ENCODE measurements at places on chromosomes 2 and 18.

GRCh38 chr2:77566582-77566981 is 44.4 kb upstream of the LRRTM4 start:
- no peak for DNase-seq

- DNase-seq = no peak
Observed at GRCh38 chr18:11989966-11990380, 8.7 kb downstream of the IMPA2 start.

DNA sequence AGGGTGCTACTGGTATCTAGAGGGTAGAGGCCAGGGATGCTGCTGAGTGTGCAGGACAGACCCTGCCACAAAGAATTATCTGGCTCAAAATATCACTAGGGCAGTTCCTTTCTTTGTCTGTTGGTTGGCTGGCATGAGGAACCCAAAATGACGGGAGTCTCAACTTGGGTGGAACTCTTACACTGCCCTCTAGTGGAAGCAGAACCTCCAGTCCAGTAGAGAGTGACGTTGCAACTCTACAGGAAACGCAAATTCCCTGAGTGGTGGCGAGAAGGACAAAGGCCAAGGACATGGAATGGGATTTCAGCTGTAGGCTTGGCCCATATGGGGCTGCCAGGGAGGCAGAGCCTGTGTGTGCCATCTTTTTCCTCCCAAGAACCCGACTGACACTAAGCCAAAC is 47.1 kb downstream of the COPS8 start:
- no peak for DNase-seq

DNA sequence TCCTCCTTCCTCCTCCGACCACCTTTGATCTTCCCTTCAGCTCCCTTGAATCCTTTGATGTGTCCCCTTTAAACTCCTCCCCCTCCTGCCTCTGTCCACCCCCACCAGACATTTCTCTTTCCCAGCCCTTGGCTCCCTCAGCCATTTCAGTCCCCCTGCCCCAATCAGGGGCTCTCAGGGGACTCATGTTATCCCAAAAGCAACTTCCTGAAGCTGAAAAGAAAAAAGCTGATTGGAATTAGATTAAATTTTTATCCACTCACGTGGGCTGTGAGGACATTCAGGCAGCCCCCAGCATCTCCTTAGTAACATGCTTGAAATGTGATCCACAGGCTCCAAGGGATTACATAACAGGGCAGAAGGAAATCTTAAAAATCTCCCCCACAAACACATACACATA is 81.3 kb downstream of the NEURL3 start:
- no peak for DNase-seq

GRCh38 chr2:208713066-208713745 is 306.6 kb downstream of the PTH2R start:
- DNase-seq = no peak

GRCh38 chr2:200219309-200220113 is 87.0 kb upstream of the SPATS2L start:
- DNase-seq = no peak

DNA sequence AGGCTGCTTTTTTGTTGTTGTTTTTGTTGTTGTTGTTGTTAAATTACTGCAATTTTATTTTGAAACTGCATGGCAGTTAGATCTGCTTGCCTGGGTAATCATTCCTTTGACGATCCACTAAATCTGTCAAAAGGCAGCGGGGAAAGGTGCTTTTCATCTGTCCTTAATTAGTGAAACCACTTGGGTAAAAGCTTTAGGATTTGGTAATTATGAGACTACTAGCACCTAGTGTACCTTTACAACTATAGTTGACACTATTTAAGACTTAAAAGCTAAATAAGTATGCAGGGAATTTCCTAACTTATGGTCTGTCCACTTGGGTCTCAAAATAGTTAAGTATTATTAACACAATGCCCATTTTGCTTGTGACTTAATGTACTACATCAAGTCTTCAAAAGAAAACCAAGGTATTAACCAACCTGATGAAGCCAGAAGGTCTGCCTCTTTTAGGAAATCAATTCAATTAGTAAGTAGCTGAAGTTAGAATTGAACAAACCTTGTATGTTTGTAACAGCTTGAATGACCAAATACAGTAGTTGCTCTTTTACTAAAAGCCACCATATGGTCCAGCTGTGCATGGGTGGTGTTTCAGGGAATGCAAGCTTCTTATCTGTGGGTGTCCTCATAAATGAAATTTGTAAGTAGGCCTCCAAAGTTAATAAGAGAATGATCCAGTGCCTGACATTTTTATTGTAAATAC is 44.8 kb downstream of the NAB1 start:
- no peak for DNase-seq

- no peak for DNase-seq
Observed at GRCh38 chr2:210536973-210537650, 19.3 kb upstream of the CPS1 start.

- DNase-seq = no peak
Observed at GRCh38 chr18:9855681-9856080, 30.1 kb upstream of the TXNDC2 start.

GRCh38 chr2:241975593-241976284 is 106.2 kb downstream of the RTP5 start:
- DNase-seq = no peak

DNA sequence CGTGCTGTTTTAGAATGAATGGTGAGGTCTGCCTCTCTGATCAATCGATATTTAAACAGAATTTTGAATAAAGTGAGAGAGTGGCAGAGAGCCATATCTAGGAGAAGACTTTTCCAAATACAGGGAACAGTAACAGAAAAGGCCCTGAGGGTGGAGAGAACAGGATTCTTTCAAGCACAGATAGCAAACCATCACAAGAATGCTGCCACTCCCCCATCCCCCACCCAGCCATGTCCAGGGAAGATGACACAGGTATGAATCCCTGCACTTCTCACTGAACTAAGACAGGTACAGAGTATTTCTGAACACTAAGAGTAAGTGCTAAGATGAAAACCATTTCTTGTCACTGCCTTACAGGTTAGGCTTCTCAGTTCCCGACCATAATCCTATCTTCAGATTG is 23.6 kb downstream of the LRATD1 start:
- DNase-seq = no peak

DNA sequence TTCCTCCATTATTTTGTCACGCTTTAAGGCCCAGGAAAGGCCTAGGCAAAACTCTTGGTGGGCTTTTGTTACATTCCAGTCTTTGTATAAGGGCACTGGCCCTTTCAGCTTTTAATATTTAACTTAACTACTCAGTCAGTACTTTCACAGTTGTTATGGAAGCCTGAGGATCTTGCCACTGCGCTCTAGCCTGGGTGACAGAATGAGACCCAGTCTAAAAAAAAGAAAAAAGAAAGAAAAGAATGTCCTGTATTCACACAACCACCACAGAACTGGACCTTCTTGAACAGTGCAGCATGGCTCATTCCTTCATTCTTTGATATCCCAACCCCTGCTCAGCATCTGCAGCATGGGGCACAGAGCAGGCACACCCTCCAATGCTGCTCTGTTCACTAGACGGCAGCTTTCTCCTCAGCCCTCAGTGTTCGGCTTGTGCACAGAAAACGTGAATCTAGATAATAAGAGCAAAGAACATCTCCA is 93.4 kb upstream of the MSH2 start:
- no peak for DNase-seq

- no peak for DNase-seq
Observed at GRCh38 chr2:52510432-52510831, 1257.2 kb upstream of the CHAC2 start.

GRCh38 chr18:77495982-77496690 is 246.5 kb downstream of the GALR1 start:
- DNase-seq = no peak

DNA sequence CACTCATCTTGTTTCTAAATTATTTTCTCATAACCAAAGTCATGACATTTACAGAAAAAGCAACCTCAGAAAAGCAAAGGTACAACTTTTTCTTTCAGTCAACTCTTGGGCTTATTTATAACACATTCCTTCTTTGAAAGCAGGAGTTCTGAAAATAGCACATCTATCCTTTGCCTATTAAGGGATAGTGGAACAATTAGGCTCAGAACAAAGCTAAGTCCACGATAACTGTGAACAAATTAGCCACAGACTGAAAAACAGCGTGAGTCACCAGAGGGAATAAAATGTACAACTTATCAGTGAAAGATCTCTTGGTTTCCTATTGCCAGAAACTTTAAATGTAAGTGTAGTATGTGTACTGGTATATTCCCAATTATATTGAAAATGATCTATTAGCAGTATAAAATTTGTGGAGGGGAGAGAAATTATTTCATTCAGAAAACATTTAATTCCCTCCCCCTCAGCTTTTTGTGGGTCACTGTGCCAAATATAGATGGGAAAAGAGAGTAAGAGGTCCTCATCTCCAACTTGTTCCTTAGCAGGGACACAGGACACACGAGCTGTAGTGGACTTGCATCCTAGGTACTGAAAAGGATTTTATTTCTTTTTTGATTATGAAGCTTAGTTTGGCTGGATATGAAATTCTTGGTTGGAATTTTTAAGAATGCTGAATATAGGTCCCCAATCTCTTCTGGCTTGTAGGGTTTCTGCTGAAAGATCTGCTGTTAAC is 15.4 kb upstream of the MATN3 start:
- no peak for DNase-seq

DNA sequence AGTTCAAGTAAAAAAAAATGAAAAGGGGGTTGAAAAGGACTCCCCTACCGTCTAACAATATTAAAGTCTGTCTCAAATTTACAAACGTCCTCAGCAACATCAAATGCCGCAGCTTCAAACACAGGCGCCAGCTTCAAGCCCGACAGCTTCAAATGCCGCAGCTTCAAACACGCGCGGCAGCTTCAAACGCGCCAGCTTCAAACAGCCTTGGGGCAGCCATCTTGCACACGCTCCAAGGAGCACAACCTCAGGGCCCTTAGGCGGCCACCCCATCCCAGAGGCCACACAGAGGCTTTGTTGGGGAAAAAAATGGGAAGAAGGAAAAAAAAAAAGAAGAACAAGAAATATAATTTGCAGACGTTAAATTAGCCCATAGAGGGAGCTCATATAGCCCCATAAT is 244.4 kb upstream of the VRK2 start:
- DNase-seq = no peak

DNA sequence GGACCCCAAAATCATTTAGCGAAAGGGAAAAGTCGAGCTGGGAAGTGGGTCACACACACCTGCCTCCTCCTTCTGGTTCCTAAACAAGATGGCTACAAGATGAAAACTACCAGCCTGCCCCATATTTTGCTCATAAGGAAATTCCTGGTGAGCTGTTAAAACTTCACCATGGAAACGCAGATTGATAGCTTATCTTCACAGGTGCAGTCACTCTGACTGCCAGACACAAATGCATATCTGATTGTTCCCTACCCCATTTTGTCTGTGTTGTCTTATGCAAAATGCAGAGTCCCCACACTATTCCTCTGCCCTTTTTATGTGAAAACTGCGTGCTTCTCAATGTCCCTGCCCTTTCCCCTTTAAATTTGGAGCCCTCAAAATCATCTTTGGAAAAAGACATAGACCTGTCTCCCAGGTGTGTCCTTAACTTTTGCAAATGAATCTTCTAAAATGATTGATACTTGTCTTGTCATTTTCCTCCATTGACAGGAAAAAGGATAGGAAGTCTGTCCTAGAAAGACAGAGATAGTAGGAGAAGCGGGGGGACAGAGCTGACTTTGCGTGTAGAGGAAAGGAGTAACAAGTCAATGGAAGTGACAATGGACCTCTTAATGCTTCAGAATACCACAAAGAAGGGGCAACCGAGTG is 38.9 kb upstream of the THOC1 start:
- no peak for DNase-seq

DNA sequence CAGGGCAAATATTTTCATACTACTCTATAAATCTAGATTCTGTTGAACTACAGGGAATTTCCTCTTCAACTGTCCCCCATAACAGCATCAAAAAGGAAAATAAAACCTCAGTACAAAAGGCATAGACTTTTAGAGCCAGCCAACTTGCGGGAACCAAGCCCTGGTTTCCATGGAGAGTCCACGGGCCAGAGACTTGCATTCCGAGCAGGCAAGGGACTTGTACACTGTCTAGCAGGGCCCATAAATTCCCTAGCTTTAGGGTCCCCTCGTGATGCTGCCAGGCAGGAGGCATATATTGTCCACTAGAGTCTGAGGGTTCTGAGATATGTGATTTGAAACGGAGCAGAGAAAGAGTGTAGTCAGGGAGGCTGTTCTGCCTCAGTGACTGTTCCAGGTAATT is 153.1 kb upstream of the SLC14A2 start:
- DNase-seq = no peak

- no peak for DNase-seq
Observed at GRCh38 chr2:49251766-49252165, 97.5 kb upstream of the FSHR start.

- no peak for DNase-seq
Observed at GRCh38 chr2:44545005-44545404, 183.3 kb downstream of the CAMKMT start.

- no peak for DNase-seq
Observed at GRCh38 chr2:198890490-198890889, 567.2 kb downstream of the SATB2 start.

GRCh38 chr2:10717628-10718027 is 3.8 kb upstream of the ATP6V1C2 start:
- no peak for DNase-seq

DNA sequence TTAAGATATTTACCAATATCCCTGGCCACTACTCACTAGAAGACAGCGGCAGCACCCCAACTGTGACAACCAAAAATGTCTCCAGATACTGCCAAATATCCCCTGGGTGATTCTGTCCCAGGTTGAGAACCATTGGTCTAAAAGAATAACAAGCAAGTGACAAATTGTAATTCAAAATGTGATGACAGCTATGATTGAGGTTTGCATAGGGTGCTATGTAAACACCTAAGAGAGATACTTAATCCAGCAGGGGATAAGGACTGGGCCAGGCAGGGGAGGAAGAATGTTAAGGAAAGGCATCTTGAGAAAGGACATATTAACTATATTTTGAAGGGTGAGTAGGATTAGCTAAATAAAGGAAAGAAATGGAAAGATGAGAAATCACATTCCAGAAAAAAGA is 38.0 kb upstream of the ENOSF1 start:
- no peak for DNase-seq

GRCh38 chr2:241951316-241951700 is 81.8 kb downstream of the RTP5 start:
- DNase-seq = no peak

DNA sequence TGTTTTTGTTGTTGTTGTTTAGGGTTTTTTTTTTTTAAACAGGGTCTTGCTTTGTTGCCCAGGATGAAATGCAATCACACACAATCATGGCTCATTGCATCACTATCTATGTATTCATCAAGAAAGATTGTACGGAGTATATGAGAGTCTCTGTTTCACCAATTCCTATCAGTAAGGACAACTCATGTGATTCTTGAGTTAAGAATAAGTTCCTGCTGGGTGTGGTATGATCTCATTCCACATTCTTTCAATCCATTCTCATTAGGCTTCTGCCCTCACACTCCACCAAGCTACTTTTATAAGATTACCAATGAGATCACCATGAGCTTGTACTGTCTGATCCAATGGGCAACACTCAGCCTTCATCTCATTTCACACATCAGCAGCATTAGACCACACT is 9.1 kb upstream of the AP1S3 start:
- DNase-seq = no peak

- no peak for DNase-seq
Observed at GRCh38 chr18:3921826-3922225, 471.9 kb downstream of the TGIF1 start.

GRCh38 chr2:14454202-14454601 is 178.3 kb upstream of the LRATD1 start:
- no peak for DNase-seq

All from right hindlimb (tissue), 1 donor.